Stimulated activated CD4-positive, alpha-beta T cell treated with anti-CD3 and anti-CD28 coated beads, Interleukin-15, amount 100 ng/mL, for 1 hour (primary cell): ENCODE measurements at places on chromosomes 5 and 9.

GRCh38 chr9:35518981-35519679 is 29.2 kb downstream of the RUSC2 start:
- no peak for DNase-seq

DNA sequence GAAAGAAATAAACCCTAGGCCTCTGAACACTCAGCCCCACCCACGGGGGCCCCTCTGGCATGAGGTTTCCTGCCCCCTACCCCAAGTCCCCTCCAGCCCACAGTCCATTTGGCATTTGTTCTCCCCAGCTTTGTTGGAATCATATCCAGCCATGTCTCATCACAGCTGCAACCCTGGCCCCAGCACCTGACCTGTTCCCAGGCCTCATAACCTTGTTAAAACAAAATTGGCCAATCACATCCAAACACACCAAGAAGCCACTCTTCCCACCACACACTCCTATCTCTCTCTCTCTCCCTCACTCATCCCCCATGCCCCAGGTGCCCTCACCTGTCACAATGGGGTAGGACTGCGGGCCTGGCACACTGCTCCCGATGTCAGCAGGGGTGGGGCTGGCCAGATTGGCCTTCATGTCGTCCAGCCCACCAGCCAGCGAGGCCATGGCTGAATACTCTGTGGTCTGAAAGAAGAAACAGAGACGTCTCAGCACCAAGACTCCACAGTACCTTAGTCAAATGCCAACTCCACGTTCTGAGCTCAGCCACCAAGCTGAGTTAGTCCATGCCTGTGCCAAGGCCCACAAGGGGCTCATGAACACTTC is 110.9 kb downstream of the PAX5 start:
- DNase-seq = no peak

DNA sequence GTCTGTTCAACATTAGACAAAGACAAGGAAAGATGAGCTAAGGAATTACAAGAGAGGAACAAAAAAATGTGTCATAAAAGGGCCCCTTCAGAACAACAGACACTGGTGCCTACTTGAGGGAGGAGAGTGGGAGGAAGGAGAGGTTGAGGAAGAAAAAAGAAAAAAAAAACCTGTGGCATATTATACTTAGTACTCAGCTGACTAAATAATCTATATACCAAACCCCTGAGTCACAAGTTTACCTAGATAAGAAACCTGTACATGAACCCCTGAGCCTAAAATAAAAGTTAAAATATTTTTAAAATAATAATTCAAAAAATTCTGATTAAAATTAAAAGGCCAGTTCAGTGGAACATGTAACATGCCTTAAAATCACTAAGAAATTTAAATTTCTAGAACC is 107.3 kb downstream of the MTREX start:
- no peak for DNase-seq

DNA sequence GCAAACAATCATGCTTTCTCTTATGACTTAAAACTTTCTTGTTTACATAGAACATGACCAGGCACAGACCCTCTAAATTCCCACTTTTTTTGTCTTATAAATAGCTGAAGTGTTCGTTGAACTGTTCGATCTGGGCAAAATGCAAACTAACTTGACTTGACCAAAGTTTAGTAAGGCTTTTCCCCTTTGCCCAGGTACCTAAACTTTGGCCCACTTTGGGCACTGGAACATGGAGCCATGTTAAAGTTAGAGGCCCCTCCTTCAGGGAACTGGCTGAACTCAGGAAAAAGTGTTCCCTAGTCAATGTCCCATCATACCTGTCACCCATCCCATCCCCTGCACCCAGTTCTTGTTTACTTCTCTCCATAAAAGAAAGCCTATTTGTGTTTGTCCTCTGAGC is 9.4 kb upstream of the AMACR start:
- no peak for DNase-seq

DNA sequence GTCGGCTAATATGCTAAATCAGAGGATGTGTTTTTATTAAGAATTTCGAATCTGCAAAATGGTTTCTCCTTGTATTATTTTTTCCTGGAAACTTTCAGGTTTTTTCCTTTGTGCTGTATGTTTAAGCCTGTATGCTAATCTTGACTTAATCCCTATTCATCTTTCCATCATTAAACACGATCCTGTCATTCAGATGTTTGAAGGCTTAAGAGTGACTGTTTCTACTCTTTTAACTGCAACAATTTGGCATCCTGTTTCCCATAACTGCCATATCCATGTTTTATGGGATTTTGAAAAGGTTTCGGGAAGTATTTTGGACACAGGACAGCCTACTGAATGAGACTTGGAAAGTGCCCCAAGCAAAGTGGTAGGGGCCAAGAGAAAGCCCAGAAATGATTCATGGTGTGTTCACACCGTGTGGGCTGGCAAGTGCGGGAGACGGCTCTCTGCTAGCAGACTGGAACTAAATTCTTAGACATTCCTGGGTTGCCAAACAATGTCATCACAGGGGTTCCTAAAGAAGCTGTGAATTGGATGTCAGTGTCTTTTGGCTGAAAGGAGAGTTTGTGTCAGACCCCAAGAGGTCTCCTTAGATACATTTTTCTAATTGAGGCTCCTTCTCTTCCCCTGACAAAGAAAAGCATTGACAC is 125.4 kb upstream of the ADAMTS16 start:
- DNase-seq = no peak

DNA sequence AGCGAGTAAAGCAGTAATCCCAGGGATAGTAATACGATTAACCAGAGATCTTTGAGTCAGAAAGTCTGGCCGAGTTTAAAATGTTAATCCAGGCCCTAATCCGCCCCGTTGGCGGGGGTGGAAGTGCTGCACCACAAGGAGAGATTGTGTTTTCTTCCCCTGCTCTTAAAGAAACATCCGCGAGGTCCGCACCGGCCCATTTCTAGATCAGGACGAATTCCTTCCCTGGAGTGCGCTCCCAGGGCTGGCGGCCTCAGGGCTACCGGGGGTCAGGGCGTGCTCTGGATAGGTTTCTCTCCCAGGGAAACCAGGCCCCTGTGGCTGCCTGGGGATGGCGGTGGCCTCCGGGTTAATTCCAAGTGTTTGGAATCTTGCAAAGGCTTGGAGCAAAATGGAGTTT is 9.3 kb upstream of the NEUROG1 start:
- no peak for DNase-seq

- no peak for DNase-seq
Measured at GRCh38 chr5:178477802-178478201, 112.4 kb downstream of the COL23A1 start.

- no peak for DNase-seq
Measured at GRCh38 chr5:31036411-31036810, 157.1 kb upstream of the CDH6 start.

DNA sequence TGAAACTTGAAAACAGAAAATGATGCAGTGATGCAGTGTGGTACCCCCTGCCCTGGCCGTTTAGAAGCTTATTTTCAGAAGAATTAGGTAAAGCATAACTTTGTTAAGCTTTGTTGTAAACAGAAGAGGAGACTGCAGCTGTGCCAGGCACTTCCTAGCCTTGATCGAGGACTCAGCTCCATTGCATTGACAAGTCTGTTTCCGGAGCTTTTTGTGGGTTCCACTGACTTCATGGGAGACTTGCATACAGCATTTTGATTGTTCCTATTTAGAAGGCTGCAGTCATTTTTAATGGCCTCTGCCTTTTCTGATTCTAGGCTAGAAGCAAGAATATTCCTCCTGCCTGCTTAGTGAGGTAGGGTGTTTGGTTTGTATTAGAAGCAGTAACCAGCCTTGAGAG is 12.3 kb downstream of the MVB12B start:
- no peak for DNase-seq

- DNase-seq = no peak
Measured at GRCh38 chr5:11384441-11385250, 519.6 kb downstream of the CTNND2 start.
